Stimulated activated CD4-positive, alpha-beta T cell treated with anti-CD3 and anti-CD28 coated beads, Interleukin-1b, Interleukin-23, amount 100 ng/mL, for 4 hours (primary cell): ENCODE measurements at places on chromosomes 4 and X.

GRCh38 chr4:180664766-180665368 lies 1578.3 kb upstream of the TENM3 start:
- peak; percentile 21 for DNase-seq

DNA sequence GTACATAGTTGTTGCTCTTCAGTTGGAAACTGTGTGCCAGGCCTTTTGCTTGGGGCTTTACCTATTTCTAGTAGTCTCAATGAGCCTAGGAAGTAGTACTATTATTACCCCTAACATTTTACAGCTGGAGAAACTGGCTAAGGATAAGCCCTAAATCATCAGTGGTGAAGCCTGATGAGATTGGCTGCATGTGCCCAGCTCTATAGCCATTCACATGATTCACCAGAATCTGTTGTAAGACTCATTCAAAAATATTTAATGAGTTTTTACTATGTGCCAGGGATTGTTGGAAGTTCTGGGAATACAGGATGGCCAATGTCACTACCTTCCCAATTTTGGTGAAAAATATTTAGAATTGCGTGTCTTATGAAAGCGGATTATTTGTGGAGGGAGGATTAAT lies 2.8 kb downstream of the KIT start:
- no peak for DNase-seq

- DNase-seq = peak; percentile 25
These were observed 2.5 kb downstream of the DCK start for GRCh38 chr4:70996018-70996360.

- no peak for DNase-seq
These were observed 480 bp downstream of the USP46 start for GRCh38 chr4:52658641-52659000.

GRCh38 chr4:84697159-84697558 lies 114.2 kb downstream of the CDS1 start:
- DNase-seq = no peak

- no peak for DNase-seq
These were observed 76.6 kb downstream of the HTRA3 start for GRCh38 chr4:8345946-8346814.

- no peak for DNase-seq
These were observed 452.5 kb downstream of the IL15 start for GRCh38 chr4:142088906-142089305.

DNA sequence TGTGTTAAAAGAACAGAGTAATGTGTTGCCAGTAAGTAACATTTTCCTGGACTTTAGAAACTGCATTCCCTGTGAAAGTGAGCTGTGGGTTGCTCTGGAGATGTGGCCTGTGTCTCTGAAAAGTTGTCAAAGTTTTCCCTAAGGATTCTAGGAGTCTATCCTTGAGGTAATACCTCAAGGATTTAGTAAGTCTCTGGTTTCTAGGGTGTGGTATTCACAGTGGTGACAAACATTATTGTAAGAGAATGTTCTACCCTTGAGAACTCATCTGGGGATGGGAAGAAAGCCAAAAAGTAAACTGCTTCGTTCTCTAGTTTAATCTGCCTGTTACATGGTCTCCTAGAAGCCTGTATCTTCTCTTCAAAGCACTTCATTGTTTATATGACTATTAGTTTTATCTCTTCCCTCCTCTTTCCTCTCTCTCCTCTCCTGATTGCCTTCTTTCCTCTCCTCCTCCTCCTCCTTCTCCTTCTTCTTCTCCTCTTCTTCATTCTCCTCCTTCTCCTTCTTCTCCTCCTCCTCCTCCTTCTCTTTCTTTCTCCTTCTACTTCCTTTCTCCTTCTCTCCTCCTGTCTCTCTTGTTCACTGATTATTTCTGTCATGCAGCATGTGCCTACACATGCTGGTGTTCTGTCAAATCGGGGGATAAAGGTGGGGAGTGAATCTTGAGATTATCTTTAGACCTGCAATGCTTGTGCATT lies 321.3 kb downstream of the PTTG2 start:
- DNase-seq = no peak

DNA sequence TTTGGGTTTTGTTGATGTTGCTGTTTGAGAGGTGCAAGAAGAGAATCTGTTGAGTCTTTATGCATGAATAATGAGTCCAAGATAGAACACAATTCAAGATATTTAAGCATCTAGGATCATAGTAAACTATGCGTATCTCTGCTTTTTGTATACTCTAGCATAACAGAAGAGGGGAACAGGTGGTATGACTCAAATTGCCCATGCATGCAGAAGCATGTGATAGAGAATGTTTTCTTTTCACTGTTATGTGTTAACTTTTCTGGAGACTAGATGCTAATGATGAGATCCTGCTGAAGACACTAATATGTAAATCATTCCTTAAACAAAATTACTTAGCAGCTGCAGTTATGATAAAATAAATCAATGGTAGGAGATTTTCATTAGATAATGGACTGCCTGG lies 165.3 kb upstream of the FTHL17 start:
- no peak for DNase-seq

GRCh38 chrX:16931371-16931770 lies 15.1 kb upstream of the REPS2 start:
- no peak for DNase-seq

- DNase-seq = no peak
These were observed 130.4 kb downstream of the IDS start for GRCh38 chrX:149374751-149375150.
